ENCODE measurements at places on chromosomes 16 and 17.

- DNase-seq = no peak
Measured at GRCh38 chr17:27494192-27495091, 38.2 kb downstream of the KSR1 start.

- no peak for DNase-seq
Measured at GRCh38 chr16:27764869-27765675, 215.1 kb downstream of the KATNIP start.

DNA sequence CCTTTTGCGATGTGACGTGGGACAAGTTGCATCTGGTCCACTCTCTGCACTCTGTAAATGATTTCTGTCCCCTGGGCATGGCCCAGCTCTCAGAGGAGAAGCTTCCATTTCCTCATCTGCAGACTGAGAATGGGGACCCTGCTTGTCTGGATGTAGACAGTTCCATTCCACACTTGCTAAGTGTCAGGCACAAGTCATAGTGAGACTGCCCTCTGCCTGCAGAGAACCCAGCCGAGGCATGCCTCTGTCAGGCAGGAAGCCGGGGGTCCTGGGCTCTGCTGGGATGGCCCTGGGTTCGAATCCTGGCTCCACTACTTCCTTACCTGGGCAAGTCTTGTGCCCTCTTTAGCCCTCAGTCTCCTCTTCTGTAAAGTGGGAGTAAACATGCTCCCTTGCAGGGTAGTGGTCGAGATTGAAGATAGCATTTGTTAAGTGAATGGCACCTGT, 4.1 kb downstream of the MAP2K3 start:
- peak; percentile 32 for DNase-seq

DNA sequence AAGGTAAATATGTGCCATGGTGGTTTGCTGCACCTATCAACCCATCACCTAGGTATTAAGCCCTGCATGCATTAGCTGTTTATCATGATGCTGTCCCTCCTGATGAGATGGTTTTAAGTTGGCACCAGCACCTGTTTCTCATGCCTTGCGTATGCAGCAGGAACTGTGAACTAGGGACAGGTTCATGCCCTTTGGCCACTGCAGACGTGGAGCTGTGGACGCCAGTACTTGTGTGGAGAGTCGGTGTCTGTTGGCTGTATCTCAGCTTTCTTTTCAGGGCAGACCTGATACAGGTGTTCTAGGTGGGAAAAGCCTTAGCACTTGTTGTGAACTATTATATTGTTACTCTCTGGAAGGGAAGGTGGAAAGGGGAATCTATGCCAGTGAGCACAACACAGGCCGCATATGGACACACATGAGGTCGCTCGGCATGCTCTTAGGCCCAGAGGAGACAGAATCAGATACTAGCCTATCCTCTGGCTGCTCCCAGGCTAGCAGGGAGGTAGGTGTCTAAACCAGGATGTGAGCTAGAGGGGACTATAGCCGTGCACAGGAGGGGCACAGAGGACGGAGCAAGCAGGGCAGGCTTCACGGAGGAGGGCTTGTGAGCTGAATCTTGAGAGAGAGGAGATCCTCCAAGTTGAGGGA, 22.5 kb downstream of the MSI2 start:
- DNase-seq = no peak

DNA sequence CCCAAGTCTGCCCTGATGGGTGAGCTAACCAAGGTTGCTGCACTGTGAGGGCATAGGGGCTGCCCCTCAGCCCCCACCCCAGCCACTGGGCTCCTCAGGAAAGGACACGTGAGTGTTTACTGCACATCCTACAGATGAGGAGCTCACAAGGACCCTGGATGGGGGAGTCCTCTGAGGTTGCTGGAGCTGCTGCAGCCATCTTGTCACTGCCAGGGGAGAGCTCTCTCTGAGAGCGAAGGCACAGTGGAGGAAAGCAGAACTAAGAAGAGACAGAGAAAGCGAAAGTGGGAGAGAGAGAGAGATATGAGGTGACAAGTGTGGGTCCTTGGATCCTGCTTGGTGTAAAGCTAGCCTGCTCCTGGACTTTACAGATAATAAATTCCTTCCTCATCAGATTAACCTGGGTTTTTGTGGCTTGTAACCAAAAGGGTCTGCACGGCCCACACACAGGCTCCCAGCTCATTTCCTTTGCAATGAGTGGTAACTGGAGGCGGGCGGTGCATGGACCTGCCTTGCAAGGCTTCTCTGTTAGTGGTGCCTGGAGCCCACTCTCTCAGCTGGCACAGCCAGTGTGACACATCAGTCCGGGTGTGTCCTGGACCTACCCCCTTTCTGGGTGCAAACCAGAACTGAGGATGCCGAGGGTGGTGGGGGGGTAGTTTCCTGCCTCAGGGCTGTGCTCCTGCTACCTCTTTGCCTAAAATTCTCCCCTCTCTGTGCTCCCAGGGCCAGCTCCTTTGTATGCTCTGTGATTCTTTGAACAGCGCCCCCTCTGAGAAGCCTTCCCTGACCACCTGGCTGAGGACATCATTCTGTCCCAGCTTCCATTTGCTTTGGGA, 14.2 kb downstream of the SNX20 start:
- DNase-seq = peak; percentile 55

- peak; percentile 12 for DNase-seq
Measured at GRCh38 chr17:4840893-4841242, 7.7 kb downstream of the MINK1 start.

DNA sequence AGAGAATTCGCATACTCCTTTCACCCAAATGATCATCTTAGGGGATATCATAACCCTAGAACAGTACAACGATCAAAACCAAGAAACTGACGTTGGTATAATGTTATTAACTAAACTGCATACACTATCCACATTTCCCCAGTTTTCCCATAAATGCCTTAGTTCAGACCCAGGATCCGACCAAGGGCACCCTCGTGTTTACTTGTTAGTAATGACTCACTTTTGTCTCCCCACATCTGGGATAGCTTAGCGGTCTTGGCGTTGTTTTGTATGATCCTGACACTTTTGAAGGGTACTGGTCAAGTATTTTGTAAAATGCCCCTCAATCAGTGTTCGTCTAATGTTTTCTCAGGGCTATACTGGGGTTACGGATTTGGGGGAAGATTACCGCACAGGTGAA, 8.0 kb downstream of the HS3ST3A1 start:
- DNase-seq = no peak

DNA sequence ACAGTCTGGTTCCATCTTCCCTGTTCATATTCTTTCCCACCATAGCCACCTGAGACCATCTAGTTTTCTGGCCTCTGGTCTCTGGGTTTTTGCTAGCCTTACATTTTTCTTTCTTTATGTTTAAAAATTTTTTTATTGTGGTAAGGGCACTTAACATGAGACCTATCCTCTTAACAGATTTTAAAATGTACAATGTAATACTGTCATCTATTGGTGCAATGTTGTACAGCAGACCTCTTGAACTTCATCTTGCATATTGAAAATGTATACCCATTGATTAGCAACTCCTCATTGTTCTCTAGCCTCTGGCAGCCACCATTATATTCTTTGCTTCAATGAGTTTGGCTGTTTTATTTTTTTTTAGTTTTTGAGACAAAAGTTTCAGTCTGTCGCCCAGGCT, 39.2 kb downstream of the ITGAM start:
- no peak for DNase-seq

DNA sequence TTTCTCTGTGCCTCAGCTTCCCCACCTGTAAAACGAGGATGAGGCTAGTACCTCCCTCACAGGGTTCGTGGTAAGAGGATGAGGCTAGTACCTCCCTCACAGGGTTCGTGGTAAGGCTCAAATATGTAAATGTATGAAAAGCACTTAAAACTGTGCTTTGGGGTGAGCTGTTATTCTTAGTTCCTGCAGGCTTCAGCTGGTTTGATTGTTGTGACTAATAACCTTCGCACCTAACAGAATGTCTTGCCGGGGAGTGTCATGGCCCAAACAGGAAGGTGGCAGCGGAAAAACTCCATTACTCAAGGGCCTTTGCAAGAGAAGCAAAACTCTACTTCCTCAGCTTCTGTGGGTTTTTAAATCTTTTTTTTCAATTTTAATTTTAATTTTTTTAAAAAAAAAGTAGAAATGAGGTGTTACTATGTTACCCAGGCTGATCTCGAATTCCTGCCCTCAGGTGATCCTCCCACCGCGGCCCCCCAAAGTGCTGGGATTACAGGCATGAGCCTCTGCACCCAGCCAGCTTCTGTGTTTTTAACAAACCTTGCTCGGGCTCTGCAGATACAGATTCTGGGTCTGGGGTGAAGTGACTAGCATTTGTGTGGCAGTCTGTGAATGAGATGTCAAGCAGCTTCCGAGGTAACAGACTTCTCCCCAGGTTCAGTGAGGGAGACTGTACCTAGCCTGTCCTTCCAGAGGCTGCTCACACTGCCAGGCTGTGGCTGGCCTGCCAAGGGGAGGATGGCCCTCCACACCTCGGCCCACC, 103.0 kb downstream of the RAB11FIP4 start:
- DNase-seq = peak; percentile 84

GRCh38 chr17:53736516-53737240, 86.0 kb upstream of the KIF2B start:
- no peak for DNase-seq

DNA sequence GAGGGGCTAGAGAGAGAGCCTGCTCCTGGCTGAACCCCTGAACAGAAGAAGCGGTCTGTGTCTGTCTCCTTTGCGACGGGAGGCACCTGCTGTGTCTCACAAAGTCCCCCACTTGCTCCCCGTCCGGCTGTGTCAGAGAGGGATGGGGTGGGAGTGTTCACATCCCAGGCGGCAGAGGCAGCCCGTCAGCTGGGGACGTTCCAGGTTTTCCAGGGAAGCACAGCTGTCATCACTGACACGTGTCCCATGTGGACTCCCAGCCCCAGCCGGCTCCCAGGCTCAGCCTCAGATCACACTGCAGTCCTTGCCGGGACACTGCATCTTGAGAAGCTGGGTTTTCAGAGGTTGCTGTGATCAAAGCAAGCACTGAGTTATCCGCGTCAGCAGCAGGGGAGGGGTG, 1.6 kb downstream of the TELO2 start:
- DNase-seq = no peak

DNA sequence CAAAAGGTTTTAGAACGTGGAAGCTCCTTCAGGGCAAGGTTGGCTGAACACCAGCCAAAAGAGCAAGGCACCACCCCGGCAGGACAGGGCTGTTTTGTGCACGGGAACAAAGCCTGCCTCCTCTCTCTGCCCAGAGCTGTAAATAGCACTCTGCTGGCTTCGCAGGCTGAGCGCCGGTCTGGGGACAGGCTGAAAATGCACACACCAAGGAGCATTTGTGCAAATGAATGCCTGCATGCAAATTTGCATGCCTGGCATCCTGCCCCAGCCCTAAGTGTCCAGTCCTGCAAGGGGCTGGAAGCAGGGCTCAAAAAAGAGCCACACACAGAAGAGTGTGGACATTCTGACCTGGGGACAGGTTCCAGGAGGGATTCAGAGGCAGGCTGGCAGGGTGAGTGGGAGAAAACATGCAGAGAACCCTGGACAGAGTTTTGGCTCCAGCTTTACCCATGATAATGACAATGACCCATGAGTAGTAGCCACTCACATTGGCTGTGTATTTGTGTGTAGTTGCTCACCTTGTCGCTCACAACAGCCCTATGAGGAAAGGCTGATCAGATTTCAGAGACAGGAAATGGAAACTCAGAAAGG, 11.7 kb downstream of the ABAT start:
- DNase-seq = no peak

DNA sequence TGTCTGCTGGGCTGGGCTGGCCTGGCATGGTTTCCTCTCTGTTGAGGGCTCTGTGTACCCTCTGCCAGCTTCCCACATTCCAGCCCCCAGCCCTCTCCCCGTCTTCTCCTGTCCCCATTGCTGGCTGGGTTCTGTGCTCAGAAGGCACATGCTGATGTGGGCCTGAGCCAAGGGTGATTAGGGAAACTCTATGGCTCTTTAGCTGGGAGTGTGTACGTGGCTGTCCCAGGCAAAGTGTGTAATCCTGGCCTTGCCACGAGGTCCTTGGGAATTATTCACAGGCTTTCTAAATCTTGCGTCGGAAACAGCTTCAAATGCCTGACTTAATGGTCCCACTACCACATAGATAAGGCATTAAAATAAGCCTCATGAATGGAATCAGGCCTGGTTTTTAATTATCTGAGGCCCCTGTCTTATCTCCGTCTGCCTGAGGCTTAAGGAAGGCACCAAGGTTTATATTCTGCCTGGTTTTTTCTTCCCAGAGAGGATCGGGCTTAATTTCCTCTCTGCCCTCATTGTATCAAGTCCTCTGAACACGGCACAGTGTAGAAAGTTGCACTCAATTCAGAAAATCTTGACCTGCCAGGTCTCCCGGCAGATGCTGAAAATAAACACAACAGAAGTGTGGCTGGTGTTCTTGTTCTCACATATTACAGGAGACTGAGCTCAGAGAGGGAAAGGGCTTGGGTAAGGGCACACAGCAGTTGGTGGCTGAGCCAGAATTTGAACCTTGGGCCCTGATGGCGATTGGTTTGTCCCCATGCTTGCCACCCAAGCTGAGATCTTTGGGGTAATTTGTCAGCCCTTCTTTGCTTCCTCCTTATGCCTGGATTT, 52.9 kb upstream of the LGALS9 start:
- no peak for DNase-seq

DNA sequence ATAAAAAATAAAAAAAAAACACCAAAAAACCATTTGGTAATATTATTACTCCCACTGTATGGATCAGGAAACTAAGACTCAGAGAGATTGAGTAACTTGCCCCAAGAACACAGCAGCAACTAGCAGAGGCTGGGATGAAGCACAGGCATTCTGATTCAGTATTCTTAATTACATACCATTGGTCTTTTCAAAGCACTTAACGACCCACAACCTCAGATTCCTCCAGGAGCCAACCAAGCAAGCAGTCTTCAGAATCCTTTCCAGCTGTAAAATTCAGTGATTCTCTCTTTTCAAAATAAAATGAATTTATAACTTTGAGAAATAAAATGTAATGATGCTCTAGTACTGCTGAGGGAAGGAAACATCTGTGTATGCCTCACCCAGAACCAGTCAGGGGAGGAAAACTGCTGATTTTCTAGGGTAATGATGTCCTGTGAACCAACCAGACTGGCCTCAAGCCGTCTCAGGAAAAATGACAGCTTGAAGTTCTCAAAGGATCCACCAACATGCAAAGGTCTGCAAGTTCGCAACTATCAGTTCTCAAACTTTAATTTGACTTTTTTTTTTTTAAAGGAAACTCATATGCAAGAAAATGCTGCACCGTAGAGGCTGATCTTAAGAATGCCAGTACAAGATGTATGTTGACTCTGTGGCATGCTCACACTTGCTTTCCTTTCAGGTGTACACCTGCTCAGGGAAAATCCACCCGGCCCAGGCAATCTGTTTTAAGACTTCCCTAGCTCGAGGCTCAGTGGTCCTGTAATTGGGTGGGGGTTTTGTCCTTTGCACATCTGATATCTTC, 9.0 kb downstream of the CUEDC1 start:
- no peak for DNase-seq

- DNase-seq = no peak
Measured at GRCh38 chr17:73984941-73985340, 218.5 kb upstream of the RPL38 start.

Data from CD4-positive, alpha-beta T cell treated with Interleukin-15 for 4 hours (primary cell).